GM12878 (cell line): ENCODE measurements at places on chromosomes 3 and 15. TPM values are rescaled to one million over a fixed set of nuclear protein-coding genes. Genes with fewer than 3 reads are reported as not detected.

DNA sequence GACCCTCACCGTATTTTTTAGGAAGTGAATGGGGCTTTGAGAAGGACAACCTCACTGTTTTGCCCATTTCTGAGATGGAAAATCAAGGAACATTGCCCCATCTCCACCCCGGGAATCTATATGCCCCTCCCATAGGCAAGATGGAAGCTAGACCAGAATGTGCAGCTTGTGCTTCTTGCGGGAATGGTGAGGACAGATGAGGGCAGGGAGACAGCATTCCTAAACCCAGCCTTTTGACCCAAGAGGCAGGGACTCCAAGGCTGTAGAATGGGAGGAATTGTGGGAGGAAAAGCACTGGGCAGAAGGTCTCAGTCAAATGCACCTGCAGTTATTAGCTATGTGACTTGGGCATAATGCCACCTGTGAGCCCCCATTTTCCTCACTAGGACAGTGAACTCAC lies 66.9 kb downstream of the SMAD3 start:
- no peak for DNase-seq
- peaks cover 62% of the 10 kb centered on the region for H3K4me1 ChIP-seq
- no peak overlapping the region for H3K27ac ChIP-seq
- H3K27me3 ChIP-seq: no peaks in the 10 kb centered on the region
- no peaks in the 10 kb centered on the region; the same call in 1 of the 2 replicates for H3K36me3 ChIP-seq

GRCh38 chr3:125129512-125129997 lies 73.8 kb upstream of the HEG1 start:
- no peak overlapping the region for H3K4me3 ChIP-seq
- no peak overlapping the region; the same call in 1 of the 2 replicates for H3K27ac ChIP-seq
- DNase-seq: no peak
- peaks cover 54% of the 10 kb centered on the region for H3K4me1 ChIP-seq

- H3K4me1 ChIP-seq: peaks cover 5% of the 10 kb centered on the region
- H3K4me3 ChIP-seq: no peak overlapping the region
- DNase-seq: no peak
- no peaks in the 10 kb centered on the region for H3K36me3 ChIP-seq
- H3K27me3 ChIP-seq: no peaks in the 10 kb centered on the region
Measured at GRCh38 chr15:59020322-59020721, 32.9 kb downstream of the RNF111 start.

DNA sequence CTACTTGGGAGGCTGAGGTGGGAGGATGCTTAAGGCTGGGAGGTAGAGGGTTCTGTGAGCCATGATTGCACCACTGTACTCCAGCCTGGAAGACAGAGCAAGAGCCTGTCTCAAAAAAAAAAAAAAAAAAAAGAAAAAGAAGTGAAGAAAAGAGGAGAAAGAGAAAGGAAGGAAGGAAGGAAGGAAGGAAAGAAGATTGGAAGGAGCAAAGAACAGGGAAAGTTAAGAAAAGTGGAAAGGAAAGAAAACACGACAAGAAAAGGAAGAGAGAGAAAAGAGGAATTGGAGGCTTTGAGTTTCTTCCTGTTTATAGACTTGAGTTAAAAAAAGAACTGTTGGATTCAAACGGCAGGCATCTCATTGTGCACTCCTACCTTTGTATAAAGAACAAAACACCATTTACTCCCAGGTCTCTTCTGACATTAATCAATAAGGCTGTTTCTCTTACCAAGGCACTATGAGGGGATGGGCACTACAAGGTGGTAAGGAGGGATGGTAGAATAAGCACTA lies 73.5 kb downstream of the EDEM1 start:
- DNase-seq: no peak
- H3K36me3 ChIP-seq: no peaks in the 10 kb centered on the region
- H3K27ac ChIP-seq: no peak overlapping the region
- no peaks in the 10 kb centered on the region for H3K4me1 ChIP-seq
- no peaks in the 10 kb centered on the region for H3K27me3 ChIP-seq
- no peak overlapping the region for H3K4me3 ChIP-seq

- H3K36me3 ChIP-seq: no peaks in the 10 kb centered on the region
- no peak for DNase-seq
- H3K27me3 ChIP-seq: no peaks in the 10 kb centered on the region; the same call in 1 of the 2 replicates
- H3K4me1 ChIP-seq: no peaks in the 10 kb centered on the region
Measured at GRCh38 chr15:44697014-44697413, 14.1 kb downstream of the PATL2 start.

DNA sequence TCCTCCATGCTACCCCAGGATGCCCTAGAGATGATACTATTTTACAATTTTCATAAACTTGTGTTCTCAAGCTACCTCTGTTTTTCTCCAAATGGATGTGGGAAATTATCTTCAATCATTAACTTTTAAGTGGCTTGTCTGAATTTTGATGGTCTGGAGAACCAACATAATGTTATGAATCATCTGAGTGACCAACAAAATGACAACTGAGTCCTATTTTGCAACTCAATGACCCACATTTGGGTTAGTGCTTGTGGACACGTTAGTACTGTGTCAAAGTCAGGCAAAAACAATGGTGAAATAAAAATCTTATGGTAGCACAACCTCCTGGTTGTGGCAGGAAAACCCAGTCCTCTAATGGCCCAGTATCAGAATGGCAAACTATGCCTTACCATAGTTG lies 352.4 kb upstream of the ZNF385D start:
- H3K27ac ChIP-seq: no peak overlapping the region
- H3K4me3 ChIP-seq: no peak overlapping the region
- H3K4me1 ChIP-seq: no peaks in the 10 kb centered on the region
- DNase-seq: no peak
- no peaks in the 10 kb centered on the region for H3K27me3 ChIP-seq

The CHRM5 gene
- total RNA-seq: not detected in 2 replicates

The SLC12A1 gene
- total RNA-seq: not detected in 2 replicates

The TEX55 gene
- not detected in 2 replicates for total RNA-seq

The ARMC8 gene
- total RNA-seq: 36.4 and 37.0 TPM in 2 replicates
